NCI-H1417 treated with DMSO at 0.1 percent for 48 hours (cell line): ENCODE measurements at places on chromosomes 4 and X.

DNA sequence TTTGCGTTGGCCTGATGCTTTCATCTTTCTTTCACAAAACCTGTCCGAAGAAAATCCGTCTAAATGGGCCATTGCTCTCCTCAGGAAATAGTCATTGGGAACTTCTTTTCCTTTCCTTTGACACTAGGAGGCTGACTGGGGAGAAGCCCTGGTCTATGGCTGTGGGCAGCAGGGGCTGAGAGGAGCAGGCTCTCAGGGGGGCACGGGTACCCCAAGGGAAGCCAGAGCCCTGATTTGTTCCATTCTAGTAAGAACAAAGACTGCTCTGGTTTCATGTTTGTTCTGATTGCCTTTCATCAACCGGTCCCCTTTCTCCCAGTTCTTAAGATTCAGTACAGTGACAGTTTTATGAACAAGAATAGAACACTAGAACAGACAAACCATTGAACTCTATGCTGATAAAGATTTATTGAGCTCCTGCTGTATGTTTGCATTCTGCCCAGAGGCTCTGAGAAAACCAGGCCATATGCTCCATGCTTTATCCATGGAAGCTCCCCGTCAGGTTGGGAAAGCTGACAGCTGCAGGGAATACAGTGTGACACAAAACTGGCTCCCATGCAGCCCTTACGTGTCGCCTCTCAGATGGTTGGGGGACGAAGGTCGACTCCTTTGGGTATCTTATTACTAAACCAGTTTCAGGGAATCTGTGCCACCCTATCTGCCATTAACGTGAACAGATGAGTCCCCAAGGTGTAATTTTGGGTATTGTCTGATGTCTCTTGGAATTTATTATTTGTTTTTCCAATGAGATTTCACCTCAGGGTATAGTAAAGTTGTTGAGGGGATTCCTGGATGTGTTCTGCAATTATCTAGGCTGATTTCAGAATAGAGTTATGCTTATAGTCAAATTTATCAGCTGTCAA, 72.4 kb upstream of the MSANTD1 start:
- DNase-seq, result no peak

- peak; percentile 23 for DNase-seq
Observed at GRCh38 chr4:152500800-152501434, 35.0 kb downstream of the FBXW7 start.

GRCh38 chrX:24225265-24225664, 75.7 kb downstream of the ZFX start:
- no peak for DNase-seq

DNA sequence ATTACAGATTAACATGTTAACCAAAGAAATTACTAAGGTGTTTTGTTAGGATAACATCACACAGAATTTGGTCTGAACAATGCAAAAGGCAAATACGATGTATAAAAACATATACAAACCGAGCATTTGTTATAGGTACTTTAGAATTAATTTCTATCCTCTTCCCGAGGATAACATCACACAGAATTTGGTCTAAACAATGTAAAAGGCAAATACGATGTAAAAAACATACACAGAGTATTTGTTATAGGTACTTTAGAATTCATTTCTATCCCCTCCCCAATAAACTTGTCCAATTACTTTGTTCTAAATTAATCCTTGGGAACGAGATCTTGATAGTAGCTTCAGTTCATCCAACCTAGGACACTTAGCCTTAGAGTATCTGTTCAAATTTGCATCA, 7.6 kb downstream of the HNRNPDL start:
- no peak for DNase-seq
